ENCODE measurements at places on chromosomes 13 and 19.

GRCh38 chr13:27956576-27957300 is 12.4 kb downstream of the CDX2 start:
- no peak for DNase-seq

DNA sequence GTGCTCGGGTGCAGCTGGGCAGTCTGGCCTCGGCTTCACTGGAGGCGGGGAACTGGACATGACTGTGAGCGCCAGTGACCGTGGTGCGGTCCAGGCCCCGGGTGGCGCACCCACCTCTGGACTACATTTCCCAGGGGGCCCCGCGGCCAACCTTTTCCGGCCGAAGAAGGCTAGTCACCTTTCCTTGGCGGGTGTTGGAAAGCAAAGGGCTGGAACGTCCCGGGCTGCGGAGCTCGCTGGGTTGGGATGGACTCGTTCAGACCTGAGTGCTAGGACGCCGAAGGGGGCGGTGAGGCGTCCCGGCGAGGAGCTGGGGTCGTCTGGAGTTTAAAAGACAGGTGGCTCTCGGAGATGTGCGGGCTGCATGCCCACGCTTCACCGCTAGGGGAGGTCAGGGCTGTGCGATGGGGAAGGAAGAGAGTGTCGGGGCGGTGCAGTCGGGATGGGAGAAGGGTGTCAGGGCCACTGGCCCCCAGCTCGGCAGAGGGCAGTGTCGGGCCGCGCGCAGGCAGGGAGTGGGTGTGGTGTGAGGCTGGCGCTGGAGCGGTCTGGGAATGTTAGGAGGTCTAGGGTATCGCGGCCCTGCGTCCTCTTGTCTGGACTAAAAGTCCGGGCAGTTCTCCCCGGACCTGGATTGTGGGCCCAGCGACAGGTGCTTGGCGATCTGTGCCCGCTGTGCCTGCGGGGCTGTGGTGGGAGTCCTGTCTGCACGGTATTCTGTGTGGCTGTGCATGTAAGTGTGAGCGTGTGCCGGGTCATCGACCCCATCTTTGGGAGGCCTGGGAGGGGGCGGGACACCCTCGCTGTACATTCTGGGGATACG is 57.1 kb downstream of the ZNF568 start:
- DNase-seq = no peak

GRCh38 chr19:18366021-18366435 is 19.9 kb upstream of the GDF15 start:
- no peak for DNase-seq

DNA sequence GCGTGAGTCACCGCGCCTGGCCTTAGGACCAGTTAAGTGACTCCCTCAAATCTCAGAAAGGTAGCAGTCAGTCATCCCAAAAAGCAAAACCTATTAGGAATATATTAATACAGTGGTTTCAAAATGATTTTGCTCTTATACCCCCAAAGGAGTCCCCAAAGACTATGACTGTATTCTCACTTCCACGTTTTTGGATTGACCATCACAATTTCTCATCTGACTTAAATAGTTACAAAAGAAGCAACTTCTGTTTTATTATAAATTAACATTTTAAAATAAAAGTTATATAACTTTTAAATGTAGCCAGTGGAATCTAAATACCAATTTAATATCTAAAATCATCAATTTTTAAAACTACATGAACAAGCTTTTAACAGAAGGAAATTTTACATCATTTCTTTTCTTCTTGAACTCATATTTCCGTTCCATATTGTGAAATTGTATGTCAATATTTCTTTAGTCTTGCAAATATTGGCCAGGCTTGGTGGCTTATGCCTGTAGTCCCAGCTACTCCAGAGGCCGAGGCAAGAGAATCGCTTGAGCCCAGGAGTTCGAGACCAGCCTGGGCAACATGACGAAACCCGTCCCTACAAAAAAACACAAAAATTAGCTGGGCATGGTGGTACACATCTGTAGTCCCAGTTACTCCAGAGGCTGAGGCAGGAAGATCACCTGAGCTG is 1.5 kb upstream of the SPART start:
- no peak for DNase-seq

GRCh38 chr19:15293781-15294491 is 38.4 kb downstream of the BRD4 start:
- no peak for DNase-seq

- no peak for DNase-seq
These were observed 7.5 kb downstream of the ELAVL1 start for GRCh38 chr19:7997809-7998480.

GRCh38 chr19:22832031-22832762 is at the start of gene ZNF723:
Gene ZNF723 (plus strand): TSS chr19:22832291. CDS start chr19:22832380, 89 bp downstream.
- DNase-seq = no peak

- DNase-seq = no peak
These were observed 7.7 kb downstream of the RAB11B start for GRCh38 chr19:8397746-8398310.

DNA sequence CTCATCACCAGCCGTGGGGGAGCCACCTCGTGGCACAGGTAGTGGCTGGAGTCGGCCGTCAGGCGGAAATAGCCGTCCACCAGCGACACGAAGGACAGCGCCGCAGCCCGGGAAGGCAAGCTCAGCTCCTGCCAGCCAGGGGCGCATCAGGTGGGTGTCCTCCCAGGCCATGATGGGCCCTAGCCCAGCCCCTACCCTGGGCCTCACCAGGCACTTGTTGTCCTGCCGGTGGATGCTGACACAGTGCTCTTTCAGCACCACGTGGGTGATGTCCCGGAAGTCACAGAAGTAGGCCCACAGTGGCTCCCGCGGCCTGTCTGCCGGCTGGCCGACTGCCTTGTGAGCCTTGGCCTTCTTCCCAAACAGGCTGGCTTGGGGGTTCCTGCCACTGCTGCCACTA is 15.7 kb downstream of the TYK2 start:
- no peak for DNase-seq

- DNase-seq = no peak
These were observed 1.4 kb downstream of the MATK start for GRCh38 chr19:3784607-3785450.

DNA sequence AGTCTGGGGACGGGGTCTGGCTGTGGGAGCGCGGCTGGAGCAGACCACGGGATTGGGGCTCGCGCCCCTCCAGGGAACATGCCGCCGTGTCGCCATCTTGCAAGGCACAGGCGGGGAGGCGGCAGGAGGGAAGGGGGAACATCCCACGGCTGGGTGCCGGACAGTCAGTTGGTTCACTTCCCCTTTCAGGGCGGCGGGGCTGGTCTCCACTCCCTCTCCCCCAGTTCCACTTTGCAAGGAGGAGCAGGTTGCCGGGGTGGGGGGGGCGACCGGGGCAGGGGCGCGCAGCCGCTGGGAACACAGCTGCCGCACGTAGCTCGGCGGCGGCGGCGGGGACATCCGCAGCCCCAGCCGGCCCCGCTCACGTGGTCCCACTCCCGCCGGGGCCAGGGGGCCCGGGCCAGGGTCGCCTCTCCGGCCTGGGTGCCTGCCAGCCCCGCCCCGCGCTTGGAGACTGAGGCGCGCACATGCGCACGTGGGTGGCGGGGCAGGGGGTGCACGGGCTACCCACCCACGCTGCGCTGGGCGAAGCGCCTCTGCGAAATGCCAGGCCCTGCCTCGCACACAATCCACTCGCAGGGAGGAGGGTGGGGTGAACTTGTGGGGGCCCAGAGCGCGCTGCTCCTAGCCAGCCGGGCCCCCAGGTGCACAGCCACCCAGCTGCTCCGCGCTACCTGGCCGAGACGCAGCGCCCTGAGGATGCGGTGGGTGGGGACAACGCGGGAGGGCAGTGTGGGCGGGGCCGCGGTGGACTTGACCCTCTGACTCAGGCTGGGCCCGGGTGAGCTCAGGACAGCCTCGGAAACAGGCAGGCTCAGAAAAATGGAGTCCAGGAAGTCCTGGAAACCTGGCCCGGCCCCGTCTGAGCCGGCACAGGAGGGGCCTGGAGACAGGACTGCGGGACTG is 6.4 kb downstream of the KLF16 start:
- no peak for DNase-seq

- no peak for DNase-seq
These were observed 171.0 kb downstream of the GPC6 start for GRCh38 chr13:93397619-93398018.

- DNase-seq = no peak
These were observed 51.4 kb upstream of the ITM2B start for GRCh38 chr13:48181482-48182145.

DNA sequence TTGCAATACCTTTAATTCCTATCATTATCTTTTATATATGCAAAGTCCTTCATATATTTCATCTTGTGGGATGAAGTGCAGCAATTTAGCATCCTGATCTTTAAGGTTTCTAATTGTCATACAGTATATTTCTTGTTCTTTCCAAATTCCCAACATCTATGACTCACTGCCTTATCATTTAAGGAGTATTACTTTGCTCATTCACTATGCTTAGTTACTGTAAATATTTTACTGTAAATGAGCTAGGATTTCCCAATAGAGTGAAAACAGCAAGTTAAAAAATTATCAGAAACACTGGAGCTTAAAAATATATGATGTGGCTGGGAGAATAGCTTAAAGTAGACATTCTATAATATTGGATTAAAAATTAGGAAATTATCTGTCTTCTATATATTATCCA is 69.9 kb downstream of the SLITRK6 start:
- no peak for DNase-seq

- DNase-seq = no peak
These were observed 277.9 kb downstream of the RBM26 start for GRCh38 chr13:79128158-79128557.

DNA sequence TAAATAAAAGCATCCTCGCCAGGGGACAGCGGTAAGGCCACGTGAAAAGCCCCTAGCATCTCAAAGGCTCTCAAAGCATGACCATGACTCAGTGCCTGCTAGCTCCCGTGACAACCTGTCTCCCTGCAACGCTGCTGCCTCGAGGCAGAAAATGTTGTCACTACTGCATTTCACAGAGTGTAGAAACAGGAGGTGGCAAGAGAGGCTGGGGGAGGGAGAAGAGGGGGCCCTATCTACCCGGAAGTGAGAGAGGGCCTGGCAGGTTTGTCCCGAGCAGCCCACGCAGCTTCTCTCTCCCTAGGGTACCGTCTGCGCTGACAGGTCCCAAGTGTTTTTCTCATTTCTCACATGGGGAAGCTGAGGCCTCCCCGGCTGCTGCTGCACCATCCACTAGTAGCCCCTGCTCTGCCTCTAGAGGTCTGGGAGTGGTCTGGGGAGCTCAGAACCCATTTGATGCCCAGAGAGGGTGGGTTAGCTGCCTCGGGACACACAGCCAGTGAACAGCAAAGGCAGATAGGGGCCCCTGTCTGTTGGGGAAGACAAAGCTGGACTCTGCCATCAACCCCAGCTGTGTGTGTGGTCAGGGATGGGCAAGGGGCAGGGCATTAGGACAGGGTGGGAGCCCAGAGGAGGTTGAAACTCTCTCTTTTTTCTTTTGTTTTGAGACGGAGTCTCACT is 3.7 kb downstream of the TINCR start:
- no peak for DNase-seq

DNA sequence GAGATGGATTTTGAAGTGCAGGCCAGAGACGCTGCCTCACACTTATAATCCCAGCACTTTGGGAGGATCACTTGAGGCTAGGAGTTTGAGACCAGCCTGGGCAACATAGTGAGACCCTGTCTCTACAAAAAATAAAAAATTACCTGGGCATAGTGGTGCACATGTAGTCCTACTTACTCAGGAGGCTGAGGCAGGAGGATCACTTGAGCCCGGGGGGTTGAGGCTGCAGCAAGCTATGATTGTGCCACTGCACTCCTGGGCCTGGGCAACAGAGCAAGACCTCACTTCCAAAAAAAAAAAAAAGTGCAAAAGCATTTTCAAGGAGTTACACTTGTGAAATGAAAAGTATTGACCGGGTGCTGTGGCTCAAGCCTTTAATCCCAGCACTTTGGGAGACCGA is 27.6 kb upstream of the FBXO17 start:
- no peak for DNase-seq

DNA sequence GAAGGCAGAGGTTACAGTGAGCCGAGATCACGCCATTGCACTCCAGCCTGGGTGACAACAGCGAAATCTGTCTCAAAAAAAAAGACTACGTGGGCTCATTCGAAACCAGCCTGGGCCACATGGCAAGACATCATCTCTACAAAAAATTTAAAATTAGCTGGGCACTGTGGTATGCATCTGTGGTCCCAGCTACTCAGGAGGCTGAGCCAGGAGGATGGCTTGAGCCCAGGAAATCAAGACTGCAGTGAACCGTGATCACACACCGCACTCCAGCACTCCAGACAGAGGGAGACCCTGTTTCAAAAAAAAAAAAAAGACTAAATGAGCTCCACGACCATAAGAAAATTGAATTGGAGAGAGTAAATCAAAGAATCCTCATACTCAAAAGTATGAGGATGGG is 53.1 kb downstream of the SLC7A1 start:
- no peak for DNase-seq

DNA sequence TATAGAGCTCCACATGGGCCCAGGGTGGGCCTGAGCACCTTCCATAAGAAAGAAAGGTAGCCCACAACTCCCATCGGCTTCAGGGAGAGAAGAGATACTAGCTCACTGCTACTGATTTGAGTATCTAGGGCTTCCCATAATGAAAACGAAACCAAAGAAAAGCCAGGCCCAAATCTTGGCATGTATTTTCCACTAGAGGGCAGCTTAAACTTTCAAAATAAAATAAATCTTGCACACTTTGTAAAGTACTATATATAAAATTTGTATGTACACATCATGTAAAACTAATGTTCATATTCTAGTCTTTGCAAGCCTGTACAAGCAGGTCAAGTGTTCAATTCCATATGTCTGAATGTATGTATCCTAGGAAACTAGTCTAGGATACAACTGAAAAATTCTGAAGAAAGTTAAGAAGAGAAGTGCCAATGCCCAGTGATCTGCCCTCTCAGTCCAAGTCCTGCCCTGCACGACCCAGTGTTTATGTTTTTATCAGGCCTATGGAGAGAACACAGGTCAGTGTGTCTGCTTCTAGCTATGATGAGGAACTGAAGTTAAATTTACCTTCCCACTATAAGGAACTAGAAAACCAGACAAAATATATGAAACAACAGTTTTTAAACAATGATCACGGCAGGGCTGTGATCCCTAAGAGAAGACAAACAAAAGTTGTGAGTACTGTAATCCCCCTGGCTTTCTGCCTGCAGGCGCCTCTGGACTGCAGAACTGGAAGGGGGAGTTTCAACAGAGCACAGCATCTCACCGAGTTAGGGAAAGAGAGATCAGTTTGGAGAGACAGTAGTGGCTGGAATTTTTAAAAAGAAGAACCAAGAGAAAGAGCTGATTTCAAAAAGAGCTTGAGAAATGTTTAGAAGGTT is 475.7 kb downstream of the UQCRFS1 start:
- no peak for DNase-seq

- no peak for DNase-seq
These were observed 829 bp downstream of the KCNC3 start for GRCh38 chr19:50328224-50328872.

DNA sequence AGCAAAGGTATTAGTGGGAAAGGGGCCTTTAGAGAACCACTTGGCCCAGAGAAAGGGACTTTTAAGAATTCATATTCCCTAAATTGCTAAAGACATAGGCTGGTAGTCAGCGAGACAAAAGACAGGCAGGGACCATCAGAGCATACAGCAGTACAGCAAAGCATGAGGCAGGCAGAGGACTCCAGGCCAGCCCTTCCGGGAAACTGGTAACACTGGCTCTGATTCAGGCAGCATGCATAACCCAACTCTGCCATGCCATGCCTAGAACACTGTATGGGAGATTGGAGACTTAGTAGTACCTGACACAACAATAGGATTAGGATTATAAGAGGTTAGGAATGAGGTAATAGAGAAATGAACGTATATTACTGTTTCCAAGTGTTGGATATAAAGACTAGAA is 34.9 kb downstream of the CAB39L start:
- no peak for DNase-seq
